ENCODE measurements at places on chromosomes 1 and 21.

- no peak for DNase-seq
These were observed 42.9 kb upstream of the CD53 start for GRCh38 chr1:110829955-110830553.

GRCh38 chr1:6979003-6979613, 193.9 kb downstream of the CAMTA1 start:
- DNase-seq, result no peak

DNA sequence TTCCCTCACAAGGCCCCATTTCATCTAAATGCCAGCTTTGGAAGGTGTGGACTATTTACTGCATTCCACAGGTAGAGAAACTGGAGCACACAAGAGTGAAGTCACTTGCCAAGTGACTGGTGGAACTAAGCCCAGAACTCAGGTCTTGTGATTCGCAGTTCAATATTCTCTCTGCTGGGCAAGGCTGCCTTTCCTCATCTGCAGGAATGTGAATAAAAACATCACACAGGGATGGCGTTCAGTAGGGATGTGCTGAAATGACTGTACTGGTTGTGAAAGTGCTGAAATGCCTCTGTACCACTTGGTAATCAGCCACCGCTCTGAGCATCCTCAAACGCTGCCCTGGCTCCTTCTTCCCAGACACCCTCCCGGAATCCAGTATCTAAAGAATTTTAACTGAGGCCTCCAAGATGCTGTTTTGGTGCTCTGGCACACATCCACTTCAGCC, 145.6 kb downstream of the HIVEP3 start:
- no peak for DNase-seq

GRCh38 chr1:176560681-176561080, 97.7 kb downstream of the PAPPA2 start:
- DNase-seq, result no peak

DNA sequence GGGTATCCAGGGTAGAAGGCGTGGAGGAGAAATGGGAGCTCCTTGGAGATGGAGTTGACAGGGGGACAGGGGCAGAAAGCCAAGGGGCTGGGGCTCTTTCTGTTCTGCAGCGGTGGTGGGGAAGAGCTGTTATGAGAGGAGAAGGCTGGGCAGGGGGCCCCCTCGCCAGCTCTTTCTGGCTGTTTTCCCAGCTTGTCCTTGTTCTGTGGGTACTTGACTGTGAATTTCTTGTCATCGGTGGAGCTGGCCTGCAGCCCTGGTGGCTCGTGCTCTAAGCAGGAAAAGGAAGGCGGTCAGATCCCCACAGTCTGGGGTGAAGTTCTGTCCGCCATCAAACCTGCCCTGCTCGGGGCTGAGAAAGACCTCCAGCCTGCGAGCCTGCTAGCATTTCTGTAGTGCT, 7.6 kb downstream of the ZNF683 start:
- no peak for DNase-seq

GRCh38 chr1:168507231-168507630, 36.6 kb downstream of the XCL2 start:
- DNase-seq, result no peak

GRCh38 chr1:179080866-179081686, 794 bp upstream of the TOR3A start:
- peak; percentile 25 for DNase-seq

DNA sequence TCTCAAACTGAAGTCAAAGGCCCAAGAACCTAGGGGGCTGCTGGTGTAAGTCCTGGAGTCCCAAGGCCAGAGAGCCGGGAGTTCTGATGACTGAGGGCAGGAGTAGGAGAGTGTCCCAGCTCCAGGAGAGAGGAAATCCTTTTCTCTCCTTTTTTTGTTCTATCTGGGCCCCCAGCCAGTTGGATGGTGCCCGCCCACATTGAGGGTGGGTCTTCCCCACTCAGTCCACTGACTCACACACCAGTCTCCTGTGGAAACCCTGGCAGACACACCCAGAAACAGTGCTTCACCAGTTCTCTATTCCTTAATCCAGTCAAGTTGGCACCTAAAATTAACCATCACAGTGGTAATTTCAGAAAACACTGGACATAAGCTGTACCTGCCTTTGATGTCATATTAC, 12.7 kb upstream of the WDR26 start:
- no peak for DNase-seq

DNA sequence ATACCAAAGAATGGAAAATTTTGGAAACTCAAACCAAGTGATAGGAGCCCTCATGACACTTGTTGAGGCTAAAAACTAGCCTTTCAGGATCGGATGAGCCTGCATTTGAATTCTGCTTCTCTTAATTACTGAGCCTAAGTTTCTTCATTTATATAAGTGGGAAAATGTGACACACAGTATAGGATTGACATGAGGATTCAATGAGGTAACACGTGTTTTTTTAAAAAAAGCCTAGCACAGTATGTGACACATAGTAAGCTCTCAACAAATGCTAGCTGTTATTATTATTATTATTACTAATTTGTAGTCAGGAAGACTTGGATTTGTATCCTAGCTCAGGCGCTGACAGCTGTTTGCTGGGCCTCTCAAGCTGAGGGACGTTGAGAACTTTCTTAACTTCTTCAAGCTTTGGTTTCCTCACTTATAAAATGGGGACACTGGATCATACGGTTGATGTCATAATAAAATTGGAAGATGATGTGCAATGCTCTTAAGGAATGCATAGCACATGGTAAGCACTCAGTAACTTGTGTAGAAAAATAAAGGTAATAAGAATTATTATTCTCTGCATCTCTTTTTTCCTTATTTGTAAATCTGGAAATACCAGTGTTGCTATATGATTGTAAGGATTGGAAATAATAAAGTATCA, 55.4 kb upstream of the JUN start:
- DNase-seq, result no peak

GRCh38 chr1:51669816-51670215, 52.9 kb downstream of the OSBPL9 start:
- no peak for DNase-seq

GRCh38 chr1:187481581-187482148, 652.9 kb downstream of the PLA2G4A start:
- no peak for DNase-seq

GRCh38 chr1:192066202-192066601, 92.1 kb upstream of the RGS18 start:
- no peak for DNase-seq

DNA sequence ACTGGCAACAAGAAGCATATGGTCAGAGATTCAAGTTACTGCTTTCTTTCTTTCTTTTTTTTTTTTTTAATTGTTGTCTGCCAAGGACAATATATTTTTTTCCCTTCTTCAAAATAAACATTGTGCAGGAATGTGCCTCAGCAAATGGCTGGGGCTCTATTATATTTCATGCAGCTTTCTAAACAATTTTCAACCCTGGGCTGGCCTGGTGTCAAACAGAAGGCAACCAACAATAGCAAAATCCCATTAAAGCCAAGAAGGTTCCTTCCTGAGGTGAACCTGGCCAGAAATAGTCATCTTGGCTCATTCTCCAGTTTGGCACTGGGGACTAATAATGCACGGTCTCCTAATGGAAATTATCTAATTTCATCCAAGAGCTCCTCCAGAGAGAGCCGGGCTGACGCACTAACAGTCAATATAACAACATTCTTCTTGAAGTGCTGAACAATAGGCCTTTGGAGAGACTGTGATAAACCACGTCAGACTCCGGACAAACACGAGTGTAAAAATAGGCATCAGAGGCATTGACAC, 35.7 kb upstream of the HLX start:
- DNase-seq, result no peak

- no peak for DNase-seq
These were observed 192.3 kb downstream of the ZNF326 start for GRCh38 chr1:90187323-90187585.

DNA sequence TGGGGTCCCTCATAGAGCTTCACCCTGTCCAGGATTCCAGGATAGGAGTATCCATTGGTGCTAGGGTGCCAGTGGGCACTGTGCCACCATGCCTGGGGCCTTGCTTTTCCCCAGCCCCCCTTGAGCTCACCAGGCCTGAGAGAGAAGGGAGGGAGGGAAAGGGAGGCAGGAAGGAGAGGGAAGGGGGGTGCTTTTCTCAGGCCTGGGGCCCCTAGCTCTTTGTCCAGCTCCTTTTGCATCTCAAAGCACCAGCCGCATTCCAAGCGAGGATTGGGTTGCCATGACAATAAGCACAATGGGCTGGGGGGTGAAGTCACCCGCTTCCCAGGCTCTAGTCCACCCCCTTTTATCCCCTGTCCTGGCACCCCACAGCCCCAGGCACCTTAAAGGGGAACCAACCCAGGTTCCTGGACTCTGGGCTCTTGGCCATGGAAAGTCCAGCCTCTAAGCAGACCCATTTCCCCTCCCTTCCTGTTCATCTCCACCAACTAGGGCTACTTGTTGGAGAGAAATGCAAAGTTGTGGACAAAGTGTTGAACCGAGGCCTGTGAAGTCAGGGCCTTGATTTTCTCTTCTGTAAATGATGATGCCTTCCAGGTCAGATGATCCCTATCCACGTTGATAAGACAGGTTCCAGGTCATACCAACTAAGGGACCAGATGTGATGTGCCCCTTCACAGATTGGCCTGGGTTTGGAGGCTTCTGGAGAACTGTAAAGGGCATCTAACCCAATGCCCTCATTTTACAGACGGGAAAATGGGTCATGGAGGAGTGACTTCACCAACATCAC, 11.4 kb downstream of the THBS3 start:
- DNase-seq, result no peak

DNA sequence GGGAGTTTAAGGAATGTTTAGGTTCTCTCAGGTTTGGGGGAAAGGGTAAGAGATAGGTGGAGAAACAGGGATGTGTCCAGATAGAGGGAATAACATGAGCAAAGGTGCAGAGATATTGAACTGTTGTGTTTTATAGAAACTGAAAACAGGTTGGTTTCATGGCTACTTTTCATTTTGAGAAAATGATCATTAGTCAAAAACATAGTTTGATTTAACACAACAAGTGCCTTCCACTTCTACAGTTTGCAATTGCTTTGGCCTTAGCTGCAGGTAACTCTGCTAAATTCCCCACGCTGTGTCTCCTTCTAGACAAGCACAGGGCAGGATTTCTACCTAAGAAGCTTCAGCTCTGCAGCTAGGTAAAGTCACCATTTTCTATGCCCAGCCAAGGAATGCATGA, 124.9 kb downstream of the RGS2 start:
- no peak for DNase-seq

- no peak for DNase-seq
These were observed 31.1 kb upstream of the UAP1 start for GRCh38 chr1:162530307-162530987.

DNA sequence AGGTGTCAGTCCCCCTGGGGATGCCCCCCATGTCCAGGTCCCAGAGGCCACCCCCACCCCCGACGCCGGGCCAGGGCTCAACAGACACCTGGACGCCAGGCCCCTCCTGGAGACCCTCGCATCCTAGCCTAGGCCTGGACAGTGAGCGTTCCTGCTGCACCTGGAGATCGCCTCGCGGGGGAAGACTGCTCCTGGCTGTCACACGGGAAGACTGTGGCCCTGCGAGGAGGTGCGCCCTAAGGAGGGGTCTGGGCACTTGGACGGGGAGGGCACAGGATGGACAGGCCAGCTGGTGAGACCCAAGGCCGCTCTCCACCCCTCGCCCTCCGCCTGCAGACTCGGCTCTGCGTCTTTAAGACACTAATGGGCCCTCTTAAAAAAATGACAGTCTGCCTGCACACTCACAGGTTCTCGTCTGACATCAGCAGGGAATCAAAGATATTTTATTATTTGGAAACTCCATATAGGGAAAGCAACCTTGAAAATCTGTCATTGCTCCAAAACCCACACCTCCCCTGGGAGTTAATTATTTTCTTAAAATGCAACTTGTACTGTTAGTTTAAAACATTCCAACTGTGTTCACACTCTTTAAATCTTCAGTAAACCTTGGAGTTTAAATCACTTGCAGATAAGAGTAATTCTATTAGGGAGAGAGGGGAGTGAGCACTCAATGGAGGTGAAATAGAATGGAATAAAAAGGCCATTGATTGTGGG, 45.6 kb upstream of the ACTRT2 start:
- DNase-seq, result no peak

DNA sequence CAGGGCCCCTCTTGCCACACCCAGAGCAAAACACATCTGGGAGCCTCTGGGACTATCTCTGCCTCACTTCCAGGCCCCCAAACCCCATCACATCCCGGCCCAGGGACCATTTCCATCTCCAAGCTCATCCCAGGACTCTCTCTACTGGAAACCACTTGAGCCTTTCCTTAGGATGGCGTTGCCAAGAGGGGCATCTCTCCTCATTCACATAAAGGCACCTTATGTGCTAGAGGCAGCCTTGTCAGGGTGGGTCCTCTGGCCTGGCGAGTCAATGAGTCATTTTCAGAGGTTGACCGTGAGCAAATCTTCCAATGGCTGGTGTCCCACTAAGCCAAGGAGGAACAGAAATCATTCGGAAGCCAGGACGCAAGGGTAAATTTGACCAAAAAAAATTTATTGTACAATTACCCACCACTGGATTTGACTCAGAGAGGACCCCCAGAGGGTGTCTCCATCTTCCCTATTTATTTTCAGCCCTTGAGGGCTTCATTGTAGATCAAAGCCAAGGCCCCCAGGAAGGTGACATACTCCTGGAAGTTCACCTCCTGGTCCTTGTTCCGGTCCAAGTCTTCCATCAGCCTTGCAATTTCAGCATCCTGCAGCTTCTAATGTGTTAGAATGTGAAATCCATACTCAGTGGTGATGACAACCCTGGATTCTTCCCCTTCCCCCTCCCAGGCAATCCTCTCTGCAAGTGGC, 1.4 kb downstream of the S100A6 start:
- DNase-seq, result no peak

DNA sequence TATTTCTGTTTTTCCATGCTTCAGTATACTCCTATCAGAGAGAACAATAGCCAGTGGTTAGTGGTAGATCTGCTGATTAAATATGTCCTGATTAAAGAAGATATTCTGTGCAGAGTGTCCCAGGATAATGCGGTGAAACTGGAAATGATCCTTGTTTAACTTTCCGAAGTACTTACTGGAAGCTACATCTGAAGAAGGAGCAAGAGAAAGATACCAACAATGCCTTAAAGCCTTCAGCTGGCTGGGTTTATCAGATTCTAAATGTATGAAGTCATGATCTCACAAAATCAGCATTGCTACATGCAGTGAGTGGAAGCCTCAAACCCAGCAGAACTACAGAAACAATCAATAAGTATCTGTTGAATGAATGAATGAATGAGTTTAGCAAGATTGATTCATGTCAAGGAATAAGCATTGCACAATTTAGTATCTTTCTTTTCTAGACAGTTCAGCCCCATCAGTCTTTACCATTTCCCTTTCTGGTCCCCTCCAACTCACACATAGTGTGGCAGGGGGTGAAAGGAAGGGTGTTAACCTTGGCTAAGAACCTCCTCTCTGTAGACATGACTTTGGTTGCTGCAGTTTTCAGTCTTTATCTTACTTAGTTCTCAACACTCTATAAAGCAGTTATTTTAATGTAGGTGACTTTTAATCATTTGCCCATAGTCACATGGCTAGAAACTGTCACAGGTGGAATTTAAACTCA, 24.7 kb upstream of the DNASE2B start:
- no peak for DNase-seq

DNA sequence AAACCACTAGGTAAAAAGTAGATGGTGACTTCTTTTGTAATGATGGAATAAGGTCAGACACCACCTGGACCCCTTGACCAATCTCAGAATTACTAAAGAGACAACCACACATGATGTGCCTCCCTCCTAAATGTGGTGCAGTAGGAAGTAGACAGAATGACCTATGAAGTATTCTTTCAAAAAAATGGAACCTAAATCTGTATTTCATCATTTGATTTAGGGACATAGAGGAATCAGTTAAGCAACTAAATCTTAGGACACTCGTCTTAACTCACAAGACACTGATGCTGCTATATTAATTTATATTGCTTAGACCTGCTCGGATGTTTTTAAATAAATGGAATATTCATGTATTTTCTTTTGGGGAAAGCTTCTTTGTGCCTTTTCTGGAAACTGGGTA, 80.9 kb upstream of the IRF2BP2 start:
- DNase-seq, result no peak
